GM20000 (cell line): ENCODE measurements at places on chromosomes 2 and 18.

DNA sequence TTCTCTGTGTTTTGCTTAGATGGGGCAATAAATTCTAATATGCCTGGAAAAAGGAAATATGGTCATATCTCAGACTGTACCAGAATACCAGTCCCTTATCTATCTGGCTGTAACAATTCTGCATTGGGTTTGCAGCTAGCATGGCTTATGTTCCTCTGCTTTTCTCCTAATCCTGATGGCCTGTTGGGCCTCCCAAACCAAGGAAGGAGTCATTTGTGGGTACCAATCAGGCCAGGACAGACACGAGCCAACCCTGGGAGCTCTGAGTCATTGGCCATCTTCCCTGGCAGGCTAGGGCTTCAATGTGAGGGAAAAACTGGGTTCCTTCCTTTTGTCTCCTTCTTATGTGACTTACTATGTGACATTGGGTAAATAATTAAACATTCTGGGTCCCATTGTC lies 12.0 kb downstream of the SMARCAL1 start:
- no peak for DNase-seq

- DNase-seq = no peak
Measured at GRCh38 chr2:144545787-144546186, 25.9 kb upstream of the ZEB2 start.

GRCh38 chr2:148885209-148885608 lies 10.2 kb downstream of the KIF5C start:
- DNase-seq = no peak

- no peak for DNase-seq
Measured at GRCh38 chr2:74072565-74072964, 75.1 kb downstream of the BOLA3 start.

GRCh38 chr2:44951714-44952113 lies 10.2 kb downstream of the SIX3 start:
- DNase-seq = no peak

DNA sequence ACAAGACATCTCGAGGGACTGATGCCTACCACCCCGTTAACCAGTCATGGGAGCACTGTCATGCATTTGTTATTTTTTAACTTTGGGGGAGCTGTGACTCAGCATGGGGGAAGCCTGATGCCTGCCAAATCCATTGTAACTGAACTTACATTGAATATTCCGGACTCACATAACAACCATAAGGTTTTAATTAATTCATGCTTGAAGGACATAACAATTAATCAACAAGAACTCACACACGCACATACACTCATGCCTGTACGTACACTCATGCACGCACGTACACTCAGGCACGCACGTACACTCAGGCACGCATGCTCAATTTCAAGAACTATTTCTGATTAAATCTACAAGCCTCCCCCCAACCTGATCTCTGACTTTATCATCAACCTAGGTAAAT lies 1639.1 kb downstream of the SUCLG1 start:
- no peak for DNase-seq

DNA sequence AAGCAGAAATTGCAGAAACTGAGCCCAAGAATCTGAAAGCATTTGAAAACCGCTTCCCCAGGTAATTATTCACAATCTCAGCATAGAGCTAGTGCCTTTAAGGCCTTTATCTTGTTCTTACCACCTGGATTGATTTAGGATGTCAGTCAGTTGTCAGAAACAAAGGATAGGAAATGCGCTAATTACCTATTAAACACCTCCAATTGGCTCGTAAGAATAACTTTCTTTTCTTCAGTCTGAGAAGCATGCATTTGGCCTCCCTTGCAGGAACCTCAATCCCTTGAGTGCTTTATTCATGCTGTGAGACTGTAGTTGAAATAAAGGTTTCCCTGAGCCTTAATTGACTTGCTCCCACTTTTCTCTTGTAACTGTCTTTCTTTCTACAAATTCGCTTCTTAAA lies 400.3 kb upstream of the LRATD1 start:
- DNase-seq = no peak

GRCh38 chr18:52897611-52898484 lies 557.9 kb downstream of the DCC start:
- no peak for DNase-seq

- DNase-seq = no peak
Measured at GRCh38 chr2:203728321-203728720, 21.9 kb downstream of the CD28 start.

GRCh38 chr2:104262714-104263113 lies 591.2 kb upstream of the POU3F3 start:
- no peak for DNase-seq

GRCh38 chr2:136001131-136001530 lies 15.7 kb upstream of the DARS1 start:
- no peak for DNase-seq

GRCh38 chr2:28600181-28600580 lies 104.3 kb downstream of the PLB1 start:
- no peak for DNase-seq

GRCh38 chr2:98324181-98324580 lies 22.1 kb upstream of the CNGA3 start:
- no peak for DNase-seq

GRCh38 chr2:228681426-228681825 lies 499.9 kb upstream of the SPHKAP start:
- no peak for DNase-seq
